Glutamatergic neuron (in vitro differentiated cells): ENCODE measurements at places on chromosomes 2 and 18. TPM values are rescaled to one million over a fixed set of nuclear protein-coding genes. Genes with fewer than 3 reads are reported as not detected.
A peak's percentile ranks its signal among the peaks of the same experiment; 100 is the strongest.

C1QL2 gene
- total RNA-seq: not detected

COL3A1 gene
- not detected for total RNA-seq

POTEJ gene
- total RNA-seq: not detected

ACTG2 gene
- total RNA-seq: not detected

DNA sequence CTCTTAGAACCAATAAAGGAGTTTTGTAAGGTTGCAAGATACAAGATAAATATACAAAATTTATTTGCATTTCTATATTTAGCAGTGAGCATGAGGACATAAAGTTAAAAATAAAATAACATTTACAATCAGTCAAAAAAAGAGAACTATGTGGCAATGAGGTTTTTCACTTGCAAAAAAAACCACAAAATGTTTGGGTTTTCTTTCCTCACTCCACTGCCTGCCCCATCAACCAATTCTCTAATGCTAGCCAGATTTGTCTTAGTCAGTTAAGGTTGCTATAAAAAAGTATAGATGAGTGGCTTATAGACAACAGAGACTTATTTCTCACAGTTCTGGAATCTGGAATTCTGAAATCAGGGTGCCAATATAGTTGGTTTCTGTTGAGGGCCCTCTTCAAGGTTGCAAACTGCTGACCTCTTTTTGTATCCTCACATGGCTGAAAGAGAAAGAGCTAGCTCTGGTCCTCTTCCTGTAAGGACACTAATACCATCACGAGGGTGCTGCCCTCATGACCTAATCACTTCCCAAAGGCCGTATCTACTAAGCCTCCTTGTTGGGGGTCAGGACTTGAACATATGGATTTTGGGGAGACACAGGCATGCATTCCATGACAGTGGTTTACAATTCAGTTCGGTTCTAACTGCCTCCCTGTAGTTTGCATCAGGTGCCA lies 566.2 kb downstream of the GALR1 start:
- DNase-seq: no peak
- H3K36me3 ChIP-seq: no peaks in the 10 kb centered on the region
- H3K27me3 ChIP-seq: peaks cover 2% of the 10 kb centered on the region
- no peak overlapping the region for H3K4me3 ChIP-seq
- H3K27ac ChIP-seq: no peak overlapping the region

DNA sequence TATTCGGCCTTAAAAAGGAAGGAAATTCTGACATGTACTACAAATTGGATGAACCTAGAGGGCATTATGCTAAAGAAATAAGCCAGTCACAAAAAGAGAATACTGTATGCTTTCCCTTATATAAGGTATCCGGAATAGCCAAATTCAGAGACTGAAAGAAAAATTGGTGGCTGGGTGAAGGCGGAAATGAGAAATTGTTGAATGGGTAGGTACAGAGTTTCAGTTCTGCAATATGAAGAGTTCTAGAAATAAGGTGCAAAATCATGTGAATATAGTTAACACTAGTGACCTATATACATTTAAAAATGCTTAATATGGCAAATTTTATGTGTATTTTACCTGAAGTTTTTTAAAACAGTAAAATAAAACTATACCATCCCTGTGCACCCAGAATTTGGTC lies 43.1 kb downstream of the RMP24 start:
- DNase-seq: no peak
- peaks cover 1% of the 10 kb centered on the region for H3K27me3 ChIP-seq
- no peaks in the 10 kb centered on the region for H3K4me1 ChIP-seq
- no peaks in the 10 kb centered on the region for H3K36me3 ChIP-seq
- no peak overlapping the region for H3K4me3 ChIP-seq

- peaks cover under 1% of the 10 kb centered on the region for H3K36me3 ChIP-seq
- peaks cover 25% of the 10 kb centered on the region for H3K4me1 ChIP-seq
- H3K27me3 ChIP-seq: peaks cover 16% of the 10 kb centered on the region
Measured at GRCh38 chr2:3044587-3045317, 332.9 kb downstream of the EIPR1 start.

DNA sequence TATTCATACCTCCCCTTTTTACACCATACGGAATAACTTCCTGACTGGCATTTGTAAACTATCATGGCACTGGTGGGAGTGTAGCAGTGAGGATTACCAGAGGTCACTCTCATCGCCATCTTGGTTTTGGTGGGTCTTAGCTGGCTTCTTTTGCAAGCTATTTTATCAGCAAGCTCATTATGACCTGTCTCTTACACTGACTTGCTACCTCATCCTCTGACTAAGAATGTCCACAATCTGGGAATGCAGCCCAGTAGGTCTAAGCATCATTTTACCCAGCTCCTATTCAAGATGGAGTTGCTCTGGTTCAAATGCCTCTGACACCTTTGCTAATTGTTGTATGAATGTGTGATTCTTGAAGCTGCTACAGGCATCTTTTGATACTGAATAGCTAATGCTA lies 950.8 kb upstream of the SLC39A10 start:
- H3K4me1 ChIP-seq: no peaks in the 10 kb centered on the region
- no peaks in the 10 kb centered on the region for H3K36me3 ChIP-seq
- no peak overlapping the region for H3K4me3 ChIP-seq
- no peak for DNase-seq

DNA sequence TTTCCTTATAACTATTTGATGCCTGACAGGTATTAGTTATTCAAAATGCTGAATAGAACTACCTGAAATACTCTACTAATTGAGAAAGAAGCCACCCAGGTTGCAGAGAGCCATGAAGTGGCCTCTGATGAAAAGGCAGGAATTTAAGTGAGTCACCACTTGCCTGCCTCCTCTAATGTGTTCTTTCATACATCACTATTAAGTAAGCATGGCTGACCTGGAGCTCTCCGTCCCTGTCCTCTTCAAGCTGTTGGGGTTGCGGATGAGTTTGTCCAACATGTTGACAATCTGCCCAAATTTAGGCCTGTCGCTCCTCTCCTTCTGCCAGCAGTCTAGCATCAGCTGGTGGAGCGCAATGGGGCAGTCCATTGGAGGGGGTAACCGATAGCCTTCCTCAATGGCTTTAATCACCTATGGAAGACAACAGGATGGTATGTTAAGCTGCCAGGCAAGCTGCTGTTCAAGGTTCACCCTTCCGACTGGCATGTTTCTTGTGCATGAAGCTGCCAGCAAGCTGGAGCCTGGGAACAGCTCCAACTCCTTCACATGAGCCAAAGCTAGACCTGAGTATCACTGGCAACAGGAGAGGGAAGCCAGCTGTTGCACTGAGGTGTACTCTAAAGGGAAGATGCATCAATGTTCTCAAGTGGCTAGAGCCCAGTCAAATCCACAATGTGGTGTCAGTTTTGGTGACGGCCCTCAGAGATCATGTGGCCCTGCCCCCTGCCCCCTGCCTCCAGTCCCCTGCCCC lies 142.2 kb downstream of the EPHA4 start:
- no peaks in the 10 kb centered on the region for H3K27me3 ChIP-seq
- peaks cover 6% of the 10 kb centered on the region for H3K4me1 ChIP-seq
- DNase-seq: no peak

DNA sequence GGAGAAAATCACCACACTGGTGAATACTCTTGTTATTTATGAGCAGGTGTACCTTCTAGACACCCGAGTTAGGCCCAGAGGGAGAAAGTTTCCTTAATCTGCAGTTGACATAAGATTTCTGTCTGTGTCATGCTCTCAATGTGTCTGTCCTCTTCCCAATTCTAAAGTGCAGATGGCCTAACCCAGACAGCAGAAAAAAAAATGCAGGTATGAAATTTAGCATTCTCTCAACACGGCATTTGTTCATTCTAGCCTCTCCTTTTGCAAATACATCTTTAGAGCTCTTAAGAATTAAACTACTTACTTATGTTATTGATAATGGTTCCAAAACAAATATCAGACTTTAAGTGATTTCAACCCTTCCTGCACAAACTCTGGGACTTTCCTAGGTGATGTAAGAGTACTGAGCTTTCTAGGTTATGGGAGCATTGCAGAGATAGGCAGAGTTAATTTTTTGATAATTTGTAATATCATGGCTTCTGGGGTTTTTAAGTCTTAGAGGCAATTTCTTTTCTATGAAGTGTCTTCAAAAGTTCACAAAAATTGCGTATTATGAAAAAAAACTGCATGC lies 32.9 kb upstream of the ITGB6 start:
- H3K27me3 ChIP-seq: peaks cover 2% of the 10 kb centered on the region
- peaks cover 8% of the 10 kb centered on the region for H3K4me1 ChIP-seq
- H3K36me3 ChIP-seq: no peaks in the 10 kb centered on the region
- H3K4me3 ChIP-seq: no peak overlapping the region
- H3K27ac ChIP-seq: no peak overlapping the region
- DNase-seq: no peak

- H3K27me3 ChIP-seq: no peaks in the 10 kb centered on the region
- H3K4me3 ChIP-seq: no peak overlapping the region
- no peaks in the 10 kb centered on the region for H3K36me3 ChIP-seq
Measured at GRCh38 chr2:221558107-221558506, 14.0 kb downstream of the EPHA4 start.

DNA sequence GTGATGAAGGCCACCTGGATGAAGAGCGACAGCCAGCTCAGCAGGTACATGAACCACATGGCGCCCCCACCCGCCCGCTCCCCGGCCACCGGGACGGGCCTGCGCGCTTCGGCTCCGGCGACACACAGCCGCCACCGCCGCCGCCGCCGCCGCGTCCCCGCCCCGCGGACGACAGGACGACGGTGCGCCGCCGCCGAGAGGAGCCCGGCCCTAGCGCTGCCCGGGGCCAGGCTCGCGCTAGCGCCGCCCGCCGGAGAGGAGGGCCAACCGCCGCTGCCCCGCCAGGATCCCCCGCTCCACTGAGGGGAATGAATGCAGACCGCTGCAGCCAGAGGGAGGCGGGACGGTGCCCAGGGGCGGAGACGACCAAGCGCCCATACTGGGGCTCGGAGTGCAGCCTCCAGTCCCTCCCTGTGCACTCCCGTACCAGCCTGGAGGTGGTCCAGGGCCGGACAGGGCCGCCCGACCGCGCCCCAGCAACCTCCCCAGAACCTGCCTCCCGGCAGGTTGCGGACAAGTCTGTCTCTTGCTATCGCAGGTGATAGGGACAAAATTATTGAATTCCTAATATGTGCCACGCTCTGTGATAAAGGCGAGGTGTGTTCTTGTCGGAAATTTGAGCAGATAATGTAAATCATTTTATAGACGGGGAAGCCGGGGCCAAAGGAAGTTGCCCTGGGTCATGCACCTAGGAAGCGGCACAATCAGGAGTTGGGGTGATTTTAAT lies at the start of gene TEX261:
Gene TEX261 (minus strand): TSS at position 175 of the 727 bp plus-strand sequence. CDS start 116 bp downstream, at position 59.
- peak within 1 kb of the TSS; percentile 87 for H3K27ac ChIP-seq
- peak; percentile 96 for DNase-seq
- H3K36me3 ChIP-seq: no peaks in the 10 kb centered on the region
- peak within 1 kb of the TSS; percentile 97 for H3K4me3 ChIP-seq
- H3K27me3 ChIP-seq: peaks cover 10% of the 10 kb centered on the region
- peaks cover 11% of the 10 kb centered on the region for H3K4me1 ChIP-seq
